NCI-H1417 (cell line): ENCODE measurements at places on chromosomes 5 and 9.

- no peak for DNase-seq
Measured at GRCh38 chr5:37494756-37495155, 115.6 kb downstream of the WDR70 start.

DNA sequence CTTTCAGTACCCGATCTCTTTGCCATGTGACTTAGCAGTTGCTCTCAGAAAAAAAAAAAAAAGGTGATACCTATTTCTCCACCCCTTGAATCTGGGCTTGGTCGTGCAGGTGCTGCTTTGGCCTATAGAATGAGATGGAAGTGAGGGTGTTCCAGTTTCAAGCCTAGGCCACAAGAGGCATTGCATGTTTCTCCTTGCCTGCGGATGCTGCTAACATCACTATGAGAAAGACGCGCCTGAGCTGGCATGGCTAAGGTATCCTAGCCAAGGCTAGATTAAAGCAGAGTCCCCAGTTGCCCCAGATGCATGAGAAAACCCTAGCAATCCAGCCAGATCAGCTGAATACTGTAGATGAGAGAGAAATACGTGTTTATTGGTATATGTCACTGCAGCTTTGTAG is 14.7 kb upstream of the CSF1R start:
- no peak for DNase-seq

DNA sequence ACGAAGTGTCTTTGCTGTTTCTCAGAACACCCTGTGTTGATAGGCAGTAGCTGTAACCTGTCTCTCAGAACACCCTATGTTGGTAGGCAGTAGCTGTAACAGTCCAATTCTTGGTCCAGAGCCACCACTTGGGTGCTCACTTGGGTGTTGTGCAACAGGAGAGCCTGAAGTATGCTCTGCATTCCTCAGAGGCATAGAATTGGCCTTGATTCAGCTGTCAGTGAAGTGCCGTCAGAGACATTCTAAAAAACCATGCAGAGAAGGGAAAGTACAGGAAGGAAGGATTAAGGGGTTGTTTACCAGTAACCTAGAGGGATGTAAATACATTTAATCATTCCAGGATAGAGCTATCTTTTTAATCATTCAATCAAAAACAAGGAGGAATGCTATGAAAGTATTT is 231.2 kb downstream of the ARRDC3 start:
- DNase-seq, result no peak

GRCh38 chr5:32309761-32310160 is 3.0 kb downstream of the MTMR12 start:
- DNase-seq, result no peak

GRCh38 chr5:146006470-146007190 is 70.3 kb downstream of the SH3RF2 start:
- no peak for DNase-seq

DNA sequence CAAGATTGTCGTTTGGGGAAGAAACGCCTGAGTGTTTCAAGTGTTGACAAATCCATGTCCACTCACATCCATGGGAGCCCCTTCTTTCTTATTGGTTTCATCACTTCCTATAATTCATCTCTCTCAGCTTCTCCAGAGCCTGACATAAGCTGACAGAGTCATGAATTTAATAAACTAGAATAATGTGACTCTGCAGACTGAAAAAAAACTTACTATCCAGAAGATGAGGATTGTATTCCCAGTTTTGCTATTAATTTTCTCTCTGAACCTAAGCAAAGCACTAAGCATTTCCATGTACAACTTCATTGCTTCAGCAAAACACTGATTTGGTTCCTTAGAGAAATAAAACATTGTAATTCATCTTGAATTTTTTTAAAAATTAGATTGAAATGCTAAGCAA is 691.8 kb downstream of the MTRR start:
- no peak for DNase-seq

DNA sequence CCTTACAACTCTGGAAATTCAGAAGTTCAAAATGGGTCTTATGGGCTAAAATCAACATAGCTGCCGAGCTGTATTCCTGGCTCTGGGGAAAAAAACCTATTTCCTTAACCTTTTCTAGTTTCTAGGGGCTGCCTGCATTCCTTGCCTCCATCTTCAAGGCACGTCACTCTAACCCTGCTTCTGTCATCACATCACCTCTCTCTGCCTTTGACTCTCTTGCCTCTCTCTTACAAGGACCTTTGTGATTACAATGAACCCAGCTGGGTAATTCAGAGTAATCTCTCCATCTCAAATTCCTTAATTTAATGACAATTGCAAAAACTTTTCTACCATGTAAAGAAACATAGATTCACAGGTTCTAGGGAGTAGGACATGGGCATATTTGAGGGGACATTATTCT is 103.1 kb upstream of the SMC2 start:
- DNase-seq, result no peak

DNA sequence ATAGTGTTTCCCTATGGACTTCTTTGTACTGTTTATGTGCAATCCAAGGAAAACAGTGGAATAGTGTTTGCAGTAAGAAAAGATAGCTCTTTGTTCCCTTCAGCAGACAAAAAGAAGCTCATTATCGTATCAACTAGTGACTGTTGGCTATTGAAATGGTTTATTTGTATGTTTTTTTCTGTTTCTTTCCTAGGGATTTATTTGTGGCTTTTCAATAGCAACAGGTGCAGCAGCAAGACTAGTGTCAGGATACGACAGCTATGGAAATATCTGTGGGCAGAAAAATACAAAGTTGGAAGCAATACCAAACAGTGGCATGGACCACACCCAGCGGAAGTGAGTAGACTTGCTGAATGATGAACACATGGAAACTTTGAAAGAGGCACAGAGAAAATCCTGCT is 65.1 kb downstream of the SLC44A1 start:
- peak; percentile 30 for DNase-seq

- DNase-seq, result no peak
Measured at GRCh38 chr9:18368206-18368605, 105.7 kb upstream of the ADAMTSL1 start.

GRCh38 chr5:68369457-68370125 is 154.0 kb downstream of the PIK3R1 start:
- DNase-seq, result no peak

DNA sequence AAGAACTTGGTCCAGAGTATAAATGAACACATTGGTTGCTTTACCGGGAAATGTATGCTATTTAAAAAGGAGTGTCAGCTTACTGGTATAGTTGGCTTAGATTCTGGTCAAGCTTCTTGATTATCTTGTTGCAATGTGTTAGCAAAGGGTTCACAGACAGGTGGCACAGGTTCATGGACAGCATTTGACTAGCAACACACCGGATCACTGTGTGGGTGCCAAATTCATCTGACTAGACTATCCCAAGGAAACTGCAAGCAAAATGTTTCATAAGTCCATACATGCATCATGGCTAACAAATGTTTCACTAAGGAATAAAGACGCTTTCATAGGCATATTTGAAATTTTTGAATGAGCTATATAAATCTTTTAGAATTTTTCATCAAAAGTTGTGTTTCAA is 274.1 kb downstream of the PLK2 start:
- DNase-seq, result no peak

- DNase-seq, result no peak
Measured at GRCh38 chr5:110441035-110441434, 285.4 kb downstream of the TMEM232 start.

- DNase-seq, result no peak
Measured at GRCh38 chr5:63500242-63500641, 462.0 kb downstream of the HTR1A start.

DNA sequence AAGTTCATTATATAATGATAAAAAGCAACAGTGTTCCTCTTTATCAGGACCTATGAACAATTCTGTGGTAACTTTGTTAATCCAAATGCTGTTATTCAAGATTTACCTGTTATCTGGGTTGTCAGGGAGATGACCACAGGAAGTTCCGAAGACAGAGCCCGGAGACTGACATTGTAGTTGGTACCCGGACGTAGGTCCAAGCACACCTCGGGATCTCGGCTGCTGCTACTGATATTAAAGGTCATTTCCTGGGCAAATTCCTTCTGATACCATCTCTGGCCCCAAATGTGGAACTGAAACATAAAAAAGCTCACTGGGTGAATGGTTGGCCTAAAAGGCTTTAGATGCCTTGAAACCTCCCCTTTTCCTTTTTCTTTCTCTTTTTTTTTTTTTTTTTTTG is 96.7 kb downstream of the SUSD1 start:
- no peak for DNase-seq

GRCh38 chr5:157766902-157767301 is 23.4 kb downstream of the LSM11 start:
- DNase-seq, result no peak

GRCh38 chr5:16809010-16809394 is 127.1 kb downstream of the MYO10 start:
- DNase-seq, result no peak

- no peak for DNase-seq
Measured at GRCh38 chr5:130937046-130937445, 228.0 kb downstream of the HINT1 start.

- no peak for DNase-seq
Measured at GRCh38 chr5:140855772-140856674, at the start of gene PCDHA10. PCDHA10 (plus strand) TSS chr5:140855897; CDS start chr5:140856049, 152 bp downstream.

GRCh38 chr5:140037012-140037411 is 6.1 kb downstream of the NRG2 start:
- no peak for DNase-seq

GRCh38 chr5:37940931-37941623 is 101.2 kb upstream of the GDNF start:
- no peak for DNase-seq

DNA sequence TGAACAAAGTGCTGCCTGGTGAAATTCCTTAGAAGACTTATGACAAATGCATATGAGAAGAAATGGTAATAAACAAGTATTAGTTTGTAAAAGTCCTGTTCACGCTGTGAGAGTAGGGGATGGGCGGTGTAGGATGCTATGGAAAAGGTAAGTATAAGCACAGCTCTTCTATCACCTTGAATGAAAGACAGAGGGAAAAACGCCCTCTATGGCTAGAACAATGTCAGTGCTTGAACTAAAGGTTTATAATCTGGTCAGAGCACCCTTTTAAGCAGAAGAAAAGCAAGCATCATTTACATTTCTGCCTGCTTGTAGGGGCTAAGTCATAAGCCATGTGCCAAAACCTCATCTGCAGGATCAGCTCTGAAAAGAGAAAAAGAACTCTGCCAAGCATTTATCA is 115.2 kb downstream of the LHFPL2 start:
- peak; percentile 40 for DNase-seq

GRCh38 chr5:134430001-134430569 is 18.4 kb upstream of the CDKN2AIPNL start:
- no peak for DNase-seq

DNA sequence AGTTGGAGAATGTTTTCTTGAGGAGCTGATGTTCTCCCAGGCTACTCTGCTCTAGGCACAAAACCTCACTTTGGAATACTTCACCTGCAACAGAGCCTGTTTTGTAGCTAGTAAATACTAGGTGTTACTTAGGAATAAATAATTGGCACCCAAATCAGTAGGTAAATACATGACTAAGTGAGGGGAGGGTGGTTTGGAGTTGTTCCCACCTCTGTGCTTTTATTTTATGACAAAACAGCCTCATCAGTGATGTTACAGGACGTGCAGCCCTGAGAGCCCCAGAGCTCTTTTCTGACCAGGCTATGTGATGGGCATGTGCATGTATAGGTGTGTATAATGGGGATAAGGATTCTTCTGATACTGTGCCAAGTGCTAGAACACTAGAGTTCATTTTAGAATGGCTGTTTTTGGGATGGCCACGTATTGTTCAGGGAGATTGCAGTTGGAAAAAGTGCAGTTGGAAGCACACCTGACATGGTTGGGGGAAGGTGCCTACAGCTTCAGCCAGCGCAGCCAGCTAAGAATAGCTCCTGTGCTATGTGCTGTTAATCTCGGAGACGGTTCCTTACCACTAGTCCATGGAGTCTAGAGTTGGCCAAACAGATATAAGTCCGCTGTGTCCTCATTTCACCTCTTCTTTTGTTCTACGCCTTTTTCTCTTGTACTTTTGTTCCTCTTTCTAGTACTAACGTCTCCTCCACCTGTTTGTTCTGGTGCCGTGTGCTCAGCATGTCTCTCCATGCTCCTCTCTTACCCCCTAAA is 284.7 kb downstream of the FANCC start:
- no peak for DNase-seq

- no peak for DNase-seq
Measured at GRCh38 chr9:97512966-97513560, 11.6 kb downstream of the TMOD1 start.

GRCh38 chr9:131995382-131995781 is 84.3 kb downstream of the MED27 start:
- DNase-seq, result no peak

- no peak for DNase-seq
Measured at GRCh38 chr9:31519011-31519410, 865.4 kb upstream of the ACO1 start.

DNA sequence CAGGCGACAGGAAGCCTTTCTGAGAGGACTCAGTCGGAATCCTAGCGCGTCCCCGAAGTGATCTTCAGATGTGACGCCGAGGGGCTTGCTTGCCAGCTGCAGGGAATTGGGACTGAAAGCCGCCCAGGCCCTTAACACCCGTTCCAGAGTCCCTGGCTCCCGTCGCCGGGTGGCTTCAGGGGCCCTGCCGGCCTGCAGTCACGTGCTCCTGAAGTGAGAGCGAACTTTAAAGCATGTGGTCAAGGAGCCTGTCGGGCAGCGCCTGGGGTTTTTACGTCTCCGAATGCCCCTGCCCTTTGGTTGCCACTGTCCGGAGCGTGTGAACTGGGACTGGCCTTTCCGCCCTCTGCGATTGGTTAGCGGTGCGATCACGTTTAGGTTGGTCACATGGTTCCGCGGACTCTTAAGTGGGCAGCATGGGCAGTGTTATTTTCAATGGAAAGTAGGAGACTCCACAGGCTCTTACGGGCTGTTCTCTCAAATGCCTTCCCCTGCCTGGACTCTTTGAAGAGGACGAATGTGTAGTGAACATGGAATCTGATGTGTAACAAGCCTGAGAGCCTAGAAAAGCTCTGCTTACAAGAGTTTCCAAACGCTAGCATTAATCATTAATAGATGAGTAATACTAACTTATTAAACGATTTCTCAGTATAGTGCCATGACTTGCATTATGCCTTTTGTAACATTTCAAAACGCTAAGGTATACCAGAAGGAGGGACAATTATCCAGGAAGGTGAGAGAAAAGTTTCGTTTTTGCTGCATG is 1.9 kb downstream of the VLDLR start:
- peak; percentile 69 for DNase-seq

DNA sequence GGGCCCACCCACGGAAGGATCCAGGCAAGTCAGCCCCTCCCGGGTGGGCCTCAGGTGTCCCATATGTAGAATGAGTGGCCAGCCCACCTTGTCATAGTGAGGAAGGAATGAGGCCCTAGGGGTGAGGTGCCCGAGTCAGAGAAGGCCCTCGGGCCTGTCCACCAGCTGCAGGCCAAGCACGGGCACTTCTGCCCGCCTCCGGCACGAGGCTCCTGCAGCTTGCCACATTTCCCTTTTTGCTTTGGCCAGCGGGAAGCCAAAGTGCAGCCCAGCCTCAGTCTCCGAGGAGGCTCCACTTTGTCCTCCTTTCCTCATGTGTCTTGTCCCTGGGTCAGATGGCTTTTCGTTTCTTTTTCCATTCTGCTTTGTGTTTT is 72.9 kb downstream of the PSMB7 start:
- DNase-seq, result no peak

DNA sequence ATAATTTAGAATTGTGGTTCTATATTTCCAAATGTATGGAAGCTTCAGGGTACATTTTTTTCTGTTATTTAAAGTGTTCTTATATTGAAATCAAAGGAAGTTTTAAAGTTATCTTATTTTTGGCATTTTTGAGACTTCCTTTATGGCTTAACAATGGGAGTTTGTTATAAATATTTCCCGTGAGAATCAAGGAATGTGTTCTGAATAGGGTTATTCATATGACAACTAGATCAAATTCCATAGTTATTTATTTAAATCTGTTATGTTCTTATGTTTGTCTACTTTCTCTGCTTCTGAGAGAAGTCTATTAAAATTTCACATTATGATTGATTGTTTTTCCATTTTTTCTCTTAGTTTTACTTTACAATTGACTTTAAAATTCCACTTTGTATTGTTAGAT is 135.1 kb downstream of the ADAMTS16 start:
- DNase-seq, result no peak
